Stimulated activated CD8-positive, alpha-beta memory T cell treated with anti-CD3 and anti-CD28 coated beads, Interleukin-12 subunit alpha, Interleukin-12 subunit beta, amount 100 ng/mL, for 4 hours (primary cell): ENCODE measurements at places on chromosomes 1 and 21.

DNA sequence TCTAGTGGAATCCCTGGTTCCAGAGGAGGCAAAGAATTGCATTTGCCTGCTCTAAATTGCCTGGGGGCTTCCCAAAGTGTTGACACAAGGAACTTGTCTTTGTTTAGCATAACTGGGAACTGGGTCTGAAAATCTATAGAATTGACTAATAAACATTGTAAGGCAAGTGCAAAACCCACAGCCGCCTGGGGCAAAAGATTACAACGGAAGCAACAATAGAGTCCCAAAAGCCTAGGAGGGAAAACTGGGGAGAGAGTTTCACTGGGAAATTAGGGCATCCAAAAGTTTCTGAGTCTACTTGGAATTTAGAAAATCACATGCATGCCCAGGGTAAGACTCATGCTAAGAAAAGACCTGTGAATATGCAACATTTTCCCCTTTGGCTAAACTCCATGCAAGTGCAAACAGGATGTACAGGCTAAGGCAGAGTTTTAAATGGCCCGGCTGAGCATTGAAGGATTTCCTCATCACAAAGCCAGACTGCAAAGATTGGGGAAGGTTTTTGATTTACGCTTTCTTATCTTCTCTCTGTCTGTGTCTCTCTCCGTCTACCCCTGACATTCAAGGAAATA is 725.3 kb upstream of the NCAM2 start:
- no peak for DNase-seq

DNA sequence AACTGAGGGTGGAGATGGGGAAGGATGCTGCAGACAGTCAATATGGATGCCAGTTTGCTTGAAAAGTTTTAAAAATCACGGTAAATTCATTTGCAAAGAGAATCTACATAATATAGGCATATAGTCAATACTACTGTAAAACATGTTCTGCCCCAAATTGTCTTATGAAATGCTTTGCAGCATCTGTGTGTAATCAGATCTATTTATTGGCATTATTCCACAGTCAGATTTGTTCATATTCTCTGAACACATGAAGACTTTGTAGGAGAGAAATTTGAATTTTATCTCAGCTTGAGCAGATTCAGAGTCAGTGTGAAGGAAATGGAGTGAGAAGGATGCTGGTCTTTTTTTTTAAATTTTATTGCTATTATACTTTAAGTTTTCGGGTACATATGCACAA is 88.5 kb downstream of the PLPPR4 start:
- DNase-seq = no peak

GRCh38 chr1:29397981-29398380 is 161.7 kb downstream of the PTPRU start:
- DNase-seq = no peak

DNA sequence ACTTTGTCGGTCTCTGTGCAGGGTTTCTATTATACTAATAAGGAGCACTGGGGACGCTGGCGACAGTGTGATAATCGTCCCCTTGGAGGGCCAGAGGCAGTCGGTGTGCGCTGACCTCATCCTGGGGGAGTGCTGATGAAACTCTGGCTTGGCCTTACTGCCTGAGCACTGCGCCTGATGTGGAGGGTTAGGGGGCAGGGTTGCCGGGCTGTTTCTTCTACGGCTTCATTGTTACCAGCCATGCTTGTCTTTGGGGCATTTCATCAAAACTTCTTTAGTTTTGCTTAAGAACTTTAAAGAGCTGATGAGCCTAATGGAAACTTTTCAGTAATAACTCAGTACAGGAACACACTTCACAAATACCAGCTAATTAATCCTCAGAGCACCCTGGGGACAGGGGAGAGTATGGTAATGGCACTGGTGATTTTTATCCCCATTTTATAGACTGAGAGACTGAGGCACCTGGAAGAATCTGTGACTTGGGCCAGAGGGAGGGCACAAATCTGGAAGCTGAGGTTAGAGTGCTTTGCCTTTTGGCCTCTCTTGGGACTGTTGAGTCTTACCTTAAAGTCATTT is 81.8 kb downstream of the PEX14 start:
- DNase-seq = no peak

DNA sequence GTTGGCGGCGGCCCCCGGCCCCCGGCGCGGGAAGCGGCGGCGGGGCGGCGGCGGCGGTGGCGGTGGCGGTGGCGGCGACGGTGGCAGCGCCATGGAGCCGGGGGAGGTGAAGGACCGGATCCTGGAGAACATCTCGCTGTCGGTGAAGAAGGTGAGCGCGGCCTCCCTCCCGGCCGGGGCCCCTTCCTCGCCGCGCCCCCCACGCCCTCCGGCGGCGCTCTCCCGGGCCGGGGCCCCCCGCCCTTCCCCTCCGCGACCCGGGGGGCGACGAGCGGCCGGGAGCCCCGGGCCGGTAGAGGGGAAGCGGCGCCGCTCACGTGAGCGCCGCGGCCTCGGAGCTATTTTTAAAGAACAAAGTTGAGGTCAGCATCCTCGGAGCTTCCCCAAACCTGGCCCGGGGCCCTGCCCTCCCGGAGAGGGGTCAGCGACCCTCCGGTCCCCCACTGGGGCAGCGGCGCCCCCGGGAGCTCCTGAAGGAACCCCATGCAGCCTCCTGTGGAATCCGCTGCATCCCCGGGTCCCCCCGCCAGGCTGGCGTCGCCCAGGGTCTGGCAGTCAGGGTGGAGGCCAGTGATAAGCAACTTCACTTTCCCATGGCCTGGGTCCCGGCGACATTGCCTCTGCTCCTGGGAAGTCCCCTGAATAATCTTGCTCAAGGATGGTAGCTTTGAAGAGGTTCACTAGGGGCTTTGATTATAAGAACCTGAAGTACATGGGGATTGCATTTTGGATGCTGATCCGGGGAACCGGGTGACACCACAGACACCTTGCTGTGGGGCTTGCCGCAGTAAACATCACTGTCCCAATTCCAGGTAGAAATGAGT is 560 bp downstream of the PLEKHM2 start:
- no peak for DNase-seq

GRCh38 chr1:97674517-97674916 is 246.3 kb downstream of the DPYD start:
- DNase-seq = no peak

GRCh38 chr1:64579767-64580166 is 109.8 kb downstream of the CACHD1 start:
- no peak for DNase-seq

DNA sequence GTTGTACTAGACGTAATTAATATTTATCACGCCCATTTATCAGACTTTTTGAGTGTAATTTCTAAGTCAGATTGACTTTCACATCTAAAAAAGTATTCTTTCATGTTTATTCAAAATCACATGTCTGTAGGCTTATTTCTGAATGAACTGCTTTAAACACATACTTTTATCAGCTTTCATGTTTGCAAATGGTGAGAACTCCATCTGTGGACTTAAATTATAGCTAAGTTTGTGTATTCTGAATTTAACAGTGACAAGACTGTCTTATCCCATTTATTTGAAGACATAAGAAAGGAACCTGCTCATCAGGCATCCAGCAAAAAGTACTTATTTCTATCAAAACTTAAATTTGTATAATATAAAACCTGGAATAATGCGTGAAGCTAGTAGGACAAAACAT is 69.3 kb downstream of the DENND1B start:
- no peak for DNase-seq

DNA sequence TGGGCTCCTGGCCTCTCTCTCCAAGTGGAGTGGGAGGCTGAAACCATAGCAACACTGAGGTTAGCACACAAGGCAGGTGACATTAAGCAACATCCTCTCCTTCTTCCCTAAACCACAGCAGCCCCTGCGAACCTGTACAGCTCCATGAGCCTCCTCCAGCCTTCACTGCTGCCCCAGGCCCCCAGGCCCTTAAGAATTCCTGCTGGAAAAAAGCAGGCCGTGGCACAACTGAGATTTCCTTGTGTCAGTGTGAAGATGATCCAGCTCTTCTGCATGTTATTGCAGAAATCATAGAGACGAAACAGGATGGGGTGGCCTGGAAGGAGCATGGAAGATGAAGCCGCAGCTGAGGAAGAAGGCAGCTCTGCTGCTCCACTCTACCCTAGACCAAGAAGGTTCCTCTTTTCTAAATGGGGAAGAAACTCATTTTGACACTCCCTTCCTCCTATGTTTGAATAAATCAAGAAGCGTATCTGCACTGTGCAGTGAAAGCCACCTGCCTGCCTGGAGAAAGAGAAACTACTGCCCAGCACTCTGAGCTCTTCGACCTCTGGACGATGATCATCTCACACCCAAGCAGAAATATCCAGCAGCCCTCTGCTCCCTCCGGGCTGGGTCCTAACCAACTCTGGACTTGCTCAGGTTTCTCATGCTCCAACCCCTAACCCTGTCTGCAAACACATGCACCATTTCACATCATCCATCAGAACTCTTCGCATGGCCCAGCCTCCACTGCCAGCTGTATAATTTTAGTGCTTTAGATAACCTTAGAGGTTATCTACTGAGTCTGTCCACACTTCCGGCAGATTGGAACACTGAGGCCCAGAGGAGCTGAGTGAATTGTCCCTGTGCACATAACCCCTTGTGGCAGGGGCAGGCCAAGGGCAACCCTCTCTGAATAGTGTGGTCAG is 20.7 kb downstream of the SH3BP5L start:
- DNase-seq = no peak

- DNase-seq = no peak
Observed at GRCh38 chr1:54268762-54269297, 68.9 kb downstream of the MRPL37 start.

DNA sequence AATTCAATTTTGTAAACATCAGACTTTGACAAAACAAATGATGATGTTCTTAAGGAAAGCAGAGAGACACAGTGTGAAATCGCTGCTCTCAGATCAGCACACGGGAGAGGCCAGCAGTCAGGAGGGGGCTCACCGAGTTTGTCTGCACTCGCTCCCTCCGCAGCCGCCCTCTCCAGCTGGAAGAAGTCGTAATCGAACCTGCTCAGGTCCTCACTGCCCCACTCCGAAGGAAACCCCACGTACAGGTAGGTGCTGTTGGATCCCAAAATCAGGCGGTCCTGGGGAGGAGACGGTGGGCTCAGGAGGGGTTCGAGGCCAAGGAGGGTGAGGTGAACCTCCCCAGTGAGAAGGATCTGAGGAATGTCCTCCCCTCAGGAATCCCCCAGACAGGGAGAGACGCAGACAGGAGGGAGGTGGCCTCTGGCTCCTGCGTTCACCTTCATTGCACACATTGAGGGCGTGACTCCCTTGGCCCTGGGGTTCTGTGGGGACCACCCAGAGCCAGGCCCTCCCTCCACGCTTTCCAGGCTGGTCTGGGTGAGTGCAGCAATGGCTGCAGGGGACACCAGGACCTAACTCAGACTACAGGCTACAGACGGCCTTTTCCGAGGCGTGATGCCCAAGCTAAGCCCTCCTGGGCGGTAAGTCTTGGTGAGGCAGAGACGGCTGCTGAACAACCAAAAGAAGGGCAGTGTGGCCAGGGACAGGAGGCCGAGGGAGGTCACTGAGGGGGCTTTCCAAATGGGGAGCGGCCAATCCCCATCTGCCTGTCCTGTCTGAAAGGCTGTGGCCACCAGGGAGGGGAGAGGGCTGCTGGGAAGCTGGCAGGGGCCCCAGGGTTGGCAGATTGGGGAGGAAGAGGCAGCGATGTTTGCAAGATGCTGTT is 65.5 kb downstream of the SCCPDH start:
- no peak for DNase-seq

DNA sequence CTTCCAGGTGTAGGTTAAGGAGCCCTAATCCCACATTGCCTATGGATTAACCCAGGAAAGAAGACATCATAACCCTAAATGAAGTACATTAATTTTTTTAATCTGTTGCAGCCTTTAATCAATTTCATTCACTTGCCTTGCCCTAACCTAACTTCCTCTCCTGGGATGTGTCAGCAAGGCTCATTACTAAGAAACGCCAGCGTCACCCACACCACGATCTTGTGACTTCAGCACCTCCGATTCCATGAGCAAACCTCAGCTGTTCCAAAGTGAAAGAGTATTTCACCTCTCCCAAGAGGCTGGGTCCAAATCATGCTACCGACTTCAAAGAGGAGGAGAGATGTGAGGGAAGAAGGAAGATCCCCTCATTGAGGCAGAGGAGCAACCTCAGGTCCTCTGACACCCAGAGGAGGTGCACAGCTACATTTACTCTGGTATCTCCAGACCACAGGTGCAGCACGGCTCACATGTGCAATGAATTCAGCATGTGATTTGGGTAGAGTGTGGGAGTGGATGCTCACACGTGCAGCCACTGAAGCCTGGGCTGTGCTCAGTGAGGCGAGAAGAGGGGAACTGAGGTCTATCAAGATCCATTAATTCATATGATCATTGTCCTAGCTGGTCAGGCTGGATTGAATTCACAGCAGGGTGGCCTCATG is 134.1 kb downstream of the SLC30A10 start:
- no peak for DNase-seq

DNA sequence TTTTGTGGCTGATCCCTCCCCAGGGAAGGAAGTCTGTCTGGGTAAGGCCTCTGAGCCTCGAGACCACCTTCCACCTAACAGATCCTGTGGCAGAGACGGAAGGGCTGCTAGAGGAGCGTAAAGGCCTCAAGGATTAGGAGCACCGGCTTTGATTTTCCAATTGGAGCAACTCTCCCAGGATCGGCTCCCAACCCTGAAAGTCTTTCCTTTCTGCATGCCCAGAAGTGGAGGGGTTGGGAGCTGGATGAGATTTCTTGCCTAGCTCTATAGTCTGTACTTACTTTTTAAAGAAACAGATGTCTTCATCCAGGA is 41.4 kb downstream of the ELK4 start:
- no peak for DNase-seq

DNA sequence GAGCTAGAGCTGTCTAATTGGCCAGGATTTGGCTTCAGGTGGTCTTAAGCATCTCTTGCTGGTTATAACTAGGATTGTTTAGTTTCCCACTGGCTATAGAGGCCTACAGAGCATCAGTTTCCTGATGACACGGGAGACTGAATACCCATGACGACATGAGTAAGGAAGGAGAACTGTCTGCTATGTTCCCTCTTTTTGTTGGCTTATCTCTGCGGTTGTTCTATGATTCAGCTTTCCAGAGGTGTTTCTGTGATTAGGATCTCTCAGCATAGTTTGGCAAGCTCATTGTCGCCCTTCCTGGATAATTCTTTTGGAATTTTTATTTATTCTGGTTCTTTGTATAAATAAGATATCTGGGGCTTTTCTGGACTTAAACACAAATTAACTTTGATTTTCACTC is 163.4 kb downstream of the OLFM3 start:
- DNase-seq = no peak

DNA sequence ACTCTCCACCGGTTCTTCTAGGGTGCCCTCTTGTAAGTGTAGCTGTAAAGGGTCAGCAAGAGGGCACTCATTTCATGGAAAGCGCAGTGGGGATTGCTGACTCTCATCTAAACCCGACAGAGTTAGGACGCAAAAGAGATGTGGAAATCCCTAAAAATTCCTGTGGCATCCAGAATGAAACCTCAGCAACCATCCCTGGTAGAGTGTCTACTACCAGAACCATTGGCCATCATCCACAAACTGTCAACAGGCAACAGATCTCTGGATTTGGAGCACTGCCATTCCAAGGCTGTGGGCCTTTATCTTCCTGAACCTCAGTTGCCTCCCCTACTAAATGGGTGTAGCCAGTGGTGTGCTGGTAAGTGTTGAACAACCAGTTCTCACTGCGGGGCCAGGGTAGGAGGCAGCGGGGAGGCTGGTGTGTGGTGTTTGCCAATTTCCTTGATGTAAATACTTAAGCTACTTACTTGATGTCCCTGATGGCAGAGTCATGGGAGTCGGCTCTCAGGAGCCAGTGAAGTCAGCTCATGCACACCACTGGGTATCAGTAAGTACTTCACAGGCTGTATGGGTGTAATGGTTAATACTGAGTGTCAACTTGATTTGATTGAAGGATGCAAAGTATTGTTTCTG is 195.8 kb downstream of the KAZN start:
- no peak for DNase-seq
